Inflammatory macrophage (primary cell): ENCODE measurements at places on chromosomes 16 and 17.

- no peak for DNase-seq
Observed at GRCh38 chr17:68544111-68544915, 32.1 kb downstream of the PRKAR1A start.

- DNase-seq: no peak
Observed at GRCh38 chr17:37726248-37726647, 18.6 kb downstream of the HNF1B start.

- DNase-seq: peak; percentile 53
Observed at GRCh38 chr16:4115209-4115948, 863 bp downstream of the ADCY9 start.

- DNase-seq: no peak
Observed at GRCh38 chr17:6069539-6070429, at the start of gene WSCD1. Gene WSCD1, plus strand, starts transcription at chr17:6070379. Its CDS starts 10,280 bp downstream, at chr17:6080659.

DNA sequence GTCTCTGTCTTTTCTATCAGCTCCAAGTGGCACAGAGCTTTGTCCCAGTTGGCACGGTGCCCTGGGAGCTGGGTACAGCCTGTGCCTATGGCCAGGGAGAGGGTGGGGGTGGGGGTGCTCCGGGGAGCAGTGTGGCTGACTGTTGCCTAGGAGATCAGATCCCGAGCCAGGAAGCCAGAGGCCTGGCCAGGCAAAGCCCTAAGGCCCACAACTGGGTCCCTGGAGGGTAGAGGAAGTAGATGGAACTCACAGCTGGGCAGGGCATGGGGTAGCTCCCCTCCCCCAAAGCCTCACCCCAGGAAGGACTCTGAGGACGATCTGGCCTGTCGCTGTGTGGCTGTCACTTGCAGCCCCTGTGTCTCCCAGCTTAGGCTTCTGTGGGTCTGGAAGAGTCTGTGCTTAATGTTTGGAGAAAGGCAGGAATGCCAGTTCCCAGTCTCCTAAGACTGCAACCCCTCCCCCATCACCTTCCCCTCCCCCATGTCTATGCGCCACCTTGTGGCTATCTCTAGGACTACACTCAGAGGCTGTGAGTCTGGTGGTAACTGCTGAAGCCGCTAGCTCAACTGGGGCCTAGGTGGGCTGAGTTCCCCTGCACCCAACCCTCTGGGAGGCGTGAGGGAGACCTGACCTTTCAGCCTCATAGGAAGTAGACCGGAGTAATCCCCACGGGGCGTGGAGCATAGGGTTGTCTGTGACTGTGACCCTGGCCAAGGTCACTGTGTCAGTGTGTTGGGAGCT lies 12.6 kb downstream of the THRA start:
- DNase-seq: peak; percentile 67

DNA sequence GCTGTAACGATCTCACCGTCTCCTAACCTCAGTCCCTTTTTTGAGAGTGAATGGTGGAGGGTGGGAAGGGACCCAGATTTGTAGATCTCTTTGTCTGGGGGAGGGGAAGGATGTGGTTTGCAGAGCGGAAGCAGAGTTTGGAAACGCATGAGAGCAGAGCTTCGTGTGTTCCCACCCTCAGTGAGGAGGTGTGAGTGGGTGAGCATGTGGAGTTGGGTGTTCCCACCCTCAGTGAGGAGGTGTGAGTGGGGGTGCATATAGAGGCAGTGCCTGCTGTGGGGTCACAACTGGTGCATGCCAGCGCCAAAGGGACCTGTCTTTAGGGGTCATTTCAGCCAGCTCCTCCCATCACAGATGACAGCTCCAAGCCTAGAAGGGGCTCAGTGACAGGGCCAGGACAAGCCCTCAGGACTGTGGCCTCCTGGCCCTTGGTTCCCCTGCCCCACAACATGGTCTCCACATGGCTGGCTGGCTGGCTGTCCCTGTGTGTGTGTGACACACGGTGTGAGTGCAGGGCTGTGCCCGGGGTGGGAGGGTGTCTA lies 1.8 kb upstream of the CISD3 start:
- DNase-seq: peak; percentile 68

DNA sequence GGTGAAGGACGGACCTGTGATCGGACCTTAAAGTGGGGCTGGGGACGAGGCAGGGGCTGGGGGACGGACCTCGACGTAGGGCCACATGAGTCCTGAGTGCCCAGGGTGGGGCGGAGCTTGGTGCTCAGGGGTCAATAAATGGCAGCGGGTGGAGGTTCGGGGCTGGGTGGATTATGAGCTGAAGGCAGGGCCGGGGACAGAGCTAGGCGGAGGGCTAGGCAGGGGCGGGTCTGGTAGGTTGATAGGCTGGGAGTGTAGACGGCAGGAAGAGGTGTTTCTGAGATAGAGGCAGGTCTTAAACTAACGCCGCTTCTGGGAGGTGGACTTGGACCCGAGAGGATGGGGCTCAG lies 733 bp downstream of the CHRNB1 start:
- DNase-seq: no peak

DNA sequence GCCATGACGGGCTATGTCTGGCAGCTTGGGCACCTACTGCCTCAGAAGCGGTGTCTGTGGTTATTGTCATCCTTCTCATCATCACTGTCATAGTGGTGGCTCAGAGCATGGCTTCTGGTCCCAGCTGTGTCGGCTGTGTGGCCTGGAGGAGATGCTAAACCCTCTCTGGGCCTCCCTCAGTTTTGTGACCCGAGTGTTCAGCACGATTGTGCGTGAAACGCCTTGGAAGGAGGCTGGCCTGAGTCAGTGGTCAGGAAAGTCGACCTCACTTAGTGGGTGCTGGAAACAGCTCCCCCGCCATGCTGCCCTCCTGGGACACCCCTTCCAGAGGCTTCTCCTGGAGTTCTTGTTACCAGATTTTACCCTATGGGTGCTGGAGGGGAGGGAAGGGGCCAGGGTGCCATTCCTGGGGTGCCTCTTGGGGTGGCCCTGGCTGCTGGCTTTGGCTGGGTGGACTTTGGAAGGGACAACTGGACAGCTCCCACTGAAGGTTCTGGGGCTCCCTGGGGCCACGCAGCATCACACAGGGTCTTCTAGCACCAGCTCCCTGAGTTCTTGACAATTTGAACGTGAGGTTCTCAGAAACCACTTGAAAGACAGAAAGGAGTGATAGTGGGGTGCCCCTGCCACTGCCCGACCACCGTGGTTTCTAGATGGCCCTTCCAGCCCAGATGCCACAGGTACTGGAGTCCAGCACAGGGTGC lies 226.5 kb upstream of the GSE1 start:
- DNase-seq: no peak

- DNase-seq: no peak
Observed at GRCh38 chr17:41793784-41794539, 7.5 kb upstream of the JUP start.

- peak; percentile 48 for DNase-seq
Observed at GRCh38 chr17:64081802-64082799, 47.8 kb downstream of the ERN1 start.

GRCh38 chr17:77242118-77242851 lies 101.5 kb downstream of the SEC14L1 start:
- no peak for DNase-seq

GRCh38 chr16:28985211-28986041 lies 574 bp downstream of the LAT start:
- DNase-seq: no peak

GRCh38 chr16:87850009-87851006 lies 19.0 kb downstream of the SLC7A5 start:
- peak; percentile 44 for DNase-seq

DNA sequence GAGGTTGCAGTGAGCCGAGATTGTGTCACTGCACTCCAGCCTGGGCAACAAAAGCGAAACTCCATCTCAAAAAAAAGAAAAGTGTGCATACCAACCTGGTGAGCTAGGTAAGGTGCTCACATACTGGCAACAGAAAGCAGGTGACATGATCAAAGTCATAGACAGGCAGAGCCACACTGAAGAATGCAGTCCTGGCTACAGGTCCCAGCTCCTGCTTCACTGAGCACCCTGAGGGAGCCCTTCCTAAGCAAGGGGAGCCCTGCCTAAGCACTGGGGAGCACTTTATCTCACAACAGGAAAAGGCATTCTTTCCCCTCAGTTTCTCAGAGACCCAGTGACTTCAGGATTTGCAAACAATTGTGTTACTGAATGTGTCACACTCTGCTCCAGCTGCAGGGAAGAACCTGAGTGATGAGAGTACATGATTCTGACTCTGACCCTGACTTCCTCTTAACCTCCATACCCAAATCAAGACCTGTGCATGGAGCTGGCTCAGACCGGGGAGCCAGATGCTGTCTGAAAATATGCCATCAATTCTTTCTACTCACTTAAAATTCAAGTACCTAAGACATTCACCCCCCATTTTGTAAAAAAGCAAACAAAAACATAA lies 40.5 kb downstream of the ANKRD11 start:
- DNase-seq: peak; percentile 44

DNA sequence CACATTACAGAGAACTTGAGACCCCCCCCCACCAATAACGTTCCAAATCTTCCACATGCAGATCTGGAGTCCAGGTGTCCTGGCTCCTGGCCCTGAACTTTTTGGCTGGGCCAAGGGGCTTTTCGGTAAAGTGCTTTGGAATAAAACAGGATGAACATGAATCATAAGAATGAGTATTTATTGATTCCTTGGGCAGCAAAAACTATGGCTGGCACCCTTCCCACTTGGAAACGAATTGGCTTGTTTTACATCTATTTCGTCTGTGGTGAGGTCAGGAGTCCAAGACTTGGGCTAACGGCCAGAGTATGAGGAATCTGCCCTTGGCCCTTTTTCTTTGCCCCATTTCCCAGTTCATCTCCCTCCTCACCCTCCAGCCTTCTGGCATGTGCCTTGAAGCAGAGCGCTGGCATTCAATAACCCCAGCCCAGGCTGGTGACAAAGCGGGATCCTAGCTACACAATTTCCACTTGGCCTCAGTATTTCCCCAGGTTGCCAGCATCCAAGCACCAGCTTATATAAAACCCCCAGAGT lies 4.1 kb upstream of the UBTF start:
- DNase-seq: no peak

DNA sequence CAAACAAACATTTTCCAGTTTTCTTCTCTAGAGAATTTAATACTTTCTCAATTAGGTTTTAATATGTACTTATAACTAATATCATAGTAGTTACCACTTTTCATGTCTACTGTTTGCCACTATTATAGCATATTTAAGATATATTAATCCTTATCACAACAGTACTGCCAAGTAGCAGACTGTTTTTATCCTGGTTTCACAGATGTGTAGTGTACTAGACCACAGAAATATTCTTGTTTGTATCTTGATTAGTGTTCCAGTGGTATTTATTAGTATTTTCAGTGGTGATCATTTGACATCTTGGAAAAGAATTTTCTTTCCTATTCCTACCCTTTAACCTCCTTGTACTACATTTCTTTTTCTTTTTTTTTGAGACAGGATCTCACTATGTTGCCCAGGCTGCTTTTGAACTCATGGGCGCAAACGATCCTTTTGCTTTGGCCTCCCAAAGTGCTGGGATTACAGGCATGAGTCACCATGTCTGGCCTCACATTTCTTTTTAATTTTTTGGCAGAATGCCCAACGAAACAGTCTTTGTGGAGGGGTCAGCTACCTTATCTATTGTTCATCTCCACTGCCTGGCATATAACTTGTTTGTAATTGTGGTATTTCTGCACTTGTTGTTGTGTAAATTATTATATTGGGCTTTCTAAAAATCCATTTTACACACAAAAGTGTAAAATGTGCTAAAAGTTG lies 27.2 kb downstream of the MAP2K4 start:
- no peak for DNase-seq

DNA sequence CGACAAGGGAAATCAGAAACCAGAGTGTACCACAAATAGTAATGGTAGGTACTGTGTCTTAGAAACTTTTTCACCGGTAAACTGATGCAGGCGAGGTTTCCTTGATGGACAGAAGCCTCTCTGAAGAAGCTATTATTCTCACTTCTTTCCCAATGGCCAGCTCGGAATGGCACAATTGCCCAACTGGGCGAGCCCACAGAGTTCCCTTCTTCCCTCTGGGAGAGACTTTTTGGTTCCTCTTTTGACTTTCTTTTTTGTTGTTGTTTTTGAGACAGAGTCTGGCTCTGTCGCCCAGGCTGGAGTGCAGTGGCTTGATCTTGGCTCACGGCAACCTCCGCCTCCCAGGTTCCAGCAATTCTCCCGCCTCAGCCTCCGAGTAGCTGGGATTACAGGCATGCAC lies 16.9 kb downstream of the SLC43A2 start:
- DNase-seq: peak; percentile 88

DNA sequence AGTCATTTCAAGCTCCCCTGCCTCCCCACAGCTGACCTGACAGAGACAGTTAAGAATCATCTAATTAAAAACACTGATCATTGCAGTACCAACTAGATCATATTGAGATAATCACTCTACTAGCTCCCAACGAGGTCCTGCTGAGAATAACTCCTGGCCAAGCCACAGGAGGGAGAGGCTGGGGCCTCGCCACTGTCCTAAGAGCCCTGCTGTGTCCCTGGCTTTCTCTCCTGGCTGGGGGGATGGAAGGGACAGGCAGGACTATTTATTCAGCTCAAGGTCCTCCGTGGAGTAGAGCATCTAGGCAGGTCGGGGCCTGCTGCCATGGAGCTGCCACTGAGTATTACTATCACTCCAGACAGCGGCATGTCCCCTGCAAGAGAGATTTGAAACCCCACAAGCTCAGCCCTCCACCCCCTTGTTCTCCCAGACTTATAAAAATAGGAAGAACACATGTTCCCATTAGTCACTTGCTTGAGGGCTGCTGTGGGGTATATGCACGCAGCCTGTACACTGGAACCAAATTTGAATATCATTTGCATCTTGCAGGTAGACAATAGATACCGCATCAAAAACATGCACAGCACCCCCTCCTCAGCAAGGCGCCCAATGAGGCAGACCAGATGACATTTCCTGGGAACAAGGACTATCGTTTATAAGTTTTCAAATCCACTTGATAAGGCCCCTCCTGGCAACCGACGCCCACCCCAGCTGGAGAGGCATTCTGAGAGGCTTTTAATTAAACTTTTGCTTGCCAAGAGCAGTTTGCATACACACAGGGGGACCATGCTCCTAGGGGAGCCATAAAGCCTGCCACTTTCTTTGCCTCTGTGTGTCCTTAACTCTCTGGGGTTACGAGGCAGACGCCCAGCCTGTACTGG lies 385.2 kb upstream of the ZFHX3 start:
- no peak for DNase-seq

DNA sequence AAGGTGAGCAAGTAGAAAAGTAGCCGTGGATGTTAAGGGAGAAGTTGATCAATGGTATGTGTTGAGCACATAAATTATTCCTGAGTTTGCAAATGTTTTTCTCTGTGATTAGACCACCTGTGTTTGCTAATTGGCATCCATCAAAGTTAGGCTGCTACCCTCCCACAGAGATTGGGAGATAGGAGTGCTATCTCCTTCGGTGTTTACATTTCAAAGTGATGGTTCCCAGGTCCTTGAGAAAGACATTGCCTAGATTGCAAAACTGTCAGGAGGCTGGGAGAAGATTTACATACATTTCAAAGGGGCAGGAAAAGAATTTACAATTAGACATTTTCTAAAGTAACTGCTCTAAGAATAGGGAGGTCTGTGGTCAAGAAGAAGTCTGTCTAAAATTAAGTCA lies 54.3 kb upstream of the CNTNAP4 start:
- DNase-seq: no peak

DNA sequence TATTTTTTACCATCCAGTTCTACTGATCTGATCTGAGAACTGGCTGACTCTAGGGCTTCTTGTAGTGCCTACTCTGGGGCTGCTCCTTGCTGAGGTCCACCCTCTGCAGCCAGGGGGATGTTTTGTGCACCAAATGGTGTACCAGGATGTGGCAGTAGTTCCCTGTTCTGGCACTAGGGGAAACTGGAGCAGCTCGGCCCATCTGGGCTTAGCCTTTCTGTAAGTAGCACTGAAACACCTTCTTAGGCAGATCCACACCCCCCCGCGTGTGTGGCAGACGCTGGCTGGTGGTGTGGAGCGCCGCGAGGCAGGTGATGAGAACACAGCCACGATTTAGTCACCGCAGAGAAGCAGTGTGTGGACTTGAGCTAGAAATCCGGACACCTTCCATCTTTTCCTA lies 17.0 kb downstream of the DUSP14 start:
- peak; percentile 19 for DNase-seq
